ENCODE measurements at places on chromosomes 13 and 19.

DNA sequence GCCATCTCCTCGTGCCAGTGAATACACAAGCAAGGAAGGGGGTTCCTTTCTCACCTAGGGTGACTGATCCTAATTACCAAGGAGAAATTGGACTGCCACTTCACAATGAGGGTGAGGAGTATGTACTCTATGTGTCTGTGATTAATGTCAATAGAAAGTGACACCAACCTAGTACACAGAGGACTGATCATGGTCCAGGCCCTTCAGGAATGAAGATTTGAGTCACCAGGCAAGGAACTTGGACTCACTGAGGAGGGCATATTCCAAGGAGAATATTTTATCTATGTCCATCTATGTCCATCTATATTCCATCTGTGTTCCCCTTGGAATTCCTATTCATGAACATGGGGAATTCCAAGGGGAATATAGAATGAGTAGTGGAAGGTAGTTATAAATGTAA, 9.2 kb upstream of the ALOX5AP start:
- no peak for DNase-seq

- no peak for DNase-seq
These were observed 62.9 kb upstream of the SPATA13 start for GRCh38 chr13:24097667-24098066.

GRCh38 chr13:40024204-40024966, 368.9 kb downstream of the COG6 start:
- DNase-seq, result no peak

- DNase-seq, result no peak
These were observed 99.7 kb upstream of the RXFP2 start for GRCh38 chr13:31639443-31640163.

DNA sequence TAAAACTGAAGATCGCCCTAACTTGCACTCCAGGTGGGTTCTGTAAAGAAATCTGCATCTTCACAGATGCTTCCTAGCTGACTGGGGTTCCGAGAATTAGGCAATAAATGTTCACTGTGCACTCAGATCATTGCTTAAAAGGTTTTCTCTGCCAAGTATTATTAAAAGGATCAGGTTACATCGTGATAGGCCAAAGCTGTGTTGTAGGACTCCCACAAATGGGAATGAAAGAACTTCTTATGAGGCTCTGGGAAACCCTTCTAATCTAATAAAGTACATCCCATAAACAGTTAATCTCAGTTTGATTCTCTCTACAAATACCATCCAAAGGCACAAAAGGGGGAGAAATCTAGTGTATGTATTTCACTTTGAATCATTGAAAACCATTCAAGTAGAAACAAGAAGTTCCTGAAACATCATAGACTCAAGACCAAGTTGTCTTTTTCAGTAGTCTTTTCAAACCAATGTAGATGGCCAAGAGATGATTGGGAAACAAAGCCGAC, 7.1 kb upstream of the POU4F1 start:
- DNase-seq, result no peak
